ENCODE measurements at places on chromosomes 13 and 19.

DNA sequence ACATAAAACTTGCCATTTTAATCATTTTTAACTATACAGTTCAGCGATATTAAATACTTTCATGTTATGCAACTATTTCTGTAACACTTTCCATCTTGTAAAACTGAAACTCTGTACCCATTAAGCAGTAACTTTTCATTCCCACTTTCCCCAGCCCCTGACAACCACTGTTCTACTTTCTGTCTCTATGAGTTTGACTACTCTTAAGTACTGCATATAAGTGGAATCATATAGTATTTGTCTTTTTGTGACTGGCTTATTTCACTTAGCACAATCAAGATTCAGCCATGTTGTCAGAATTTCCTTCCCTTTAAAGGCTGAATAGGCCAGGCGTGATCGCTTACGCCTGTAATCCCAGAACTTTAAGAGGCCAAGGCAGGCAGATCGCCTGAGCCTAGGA, 56.2 kb downstream of the ARHGAP35 start:
- no peak for DNase-seq

- no peak for DNase-seq
Measured at GRCh38 chr19:41435936-41436673, 3.6 kb downstream of the DMAC2 start.

- DNase-seq: no peak
Measured at GRCh38 chr13:97483465-97483864, 49.5 kb downstream of the RAP2A start.

GRCh38 chr13:35388441-35389355, 87.8 kb downstream of the MAB21L1 start:
- no peak for DNase-seq

- DNase-seq: peak; percentile 52
Measured at GRCh38 chr13:53250272-53250875, 221.8 kb downstream of the OLFM4 start.

DNA sequence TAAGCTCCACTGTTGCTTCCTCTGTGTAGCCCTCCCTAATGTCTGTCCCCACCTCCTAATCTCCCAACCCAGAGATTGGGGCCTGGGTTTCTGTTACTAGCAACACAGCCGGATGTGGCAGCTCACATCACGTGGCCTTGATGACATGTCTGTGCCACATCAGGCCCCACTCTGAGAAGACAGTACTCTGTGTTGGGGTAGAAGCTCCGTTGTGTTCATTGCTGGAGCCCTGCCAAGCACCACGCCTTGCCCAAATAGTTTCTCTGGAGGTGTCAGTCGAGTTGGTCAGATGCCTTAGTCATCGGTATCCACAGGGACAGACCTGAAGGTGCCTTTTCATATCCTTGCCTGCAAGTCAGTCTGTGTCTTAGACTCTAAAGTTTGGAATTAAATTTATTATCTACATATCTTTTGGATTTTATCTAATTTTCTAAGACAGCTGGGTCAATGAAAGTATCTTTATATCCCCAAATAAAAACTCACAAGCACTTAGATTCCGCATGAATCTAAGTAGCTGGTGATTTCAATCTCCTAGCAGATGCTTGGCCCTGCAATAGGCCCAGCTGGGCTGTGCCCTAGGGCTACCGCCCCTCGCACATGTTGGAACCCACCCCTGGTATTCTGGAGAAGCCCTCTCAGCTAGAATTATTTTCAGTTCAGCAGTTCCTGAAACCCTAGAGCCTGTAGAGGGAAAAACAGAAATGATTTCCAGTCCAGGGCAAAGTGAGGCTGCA, 204.0 kb upstream of the TSHZ3 start:
- no peak for DNase-seq

- no peak for DNase-seq
Measured at GRCh38 chr19:46503848-46504453, 8.3 kb upstream of the PNMA8B start.

- DNase-seq: no peak
Measured at GRCh38 chr13:50514249-50514648, 329.2 kb downstream of the DLEU7 start.

GRCh38 chr19:21483589-21484170, 21.7 kb upstream of the ZNF429 start:
- peak; percentile 47 for DNase-seq

DNA sequence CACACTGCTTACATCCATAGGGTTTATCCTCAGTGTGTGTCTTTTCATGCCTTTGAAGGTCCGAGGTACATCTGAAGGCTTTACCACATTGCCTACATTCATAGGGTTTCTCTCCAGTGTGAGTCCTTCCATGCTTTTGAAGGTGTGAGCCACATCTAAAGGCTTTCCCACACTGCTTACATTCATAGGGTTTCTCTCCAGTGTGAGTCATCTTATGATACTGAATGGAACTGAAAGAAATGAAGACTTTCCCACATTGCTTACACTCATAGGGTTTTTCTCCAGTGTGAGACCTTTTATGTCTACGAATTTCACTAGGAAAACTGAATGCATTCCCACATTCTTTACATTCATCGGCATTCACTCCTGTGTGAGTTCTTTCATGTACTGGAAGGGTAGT, 7.1 kb downstream of the ZNF20 start:
- DNase-seq: no peak

- no peak for DNase-seq
Measured at GRCh38 chr13:33497146-33497845, 211.7 kb upstream of the STARD13 start.

- DNase-seq: no peak
Measured at GRCh38 chr19:10601999-10602329, 14.9 kb upstream of the AP1M2 start.

GRCh38 chr13:107974409-107974808, 240.9 kb downstream of the LIG4 start:
- peak; percentile 24 for DNase-seq
